ENCODE measurements at places on chromosomes 13 and 19.

DNA sequence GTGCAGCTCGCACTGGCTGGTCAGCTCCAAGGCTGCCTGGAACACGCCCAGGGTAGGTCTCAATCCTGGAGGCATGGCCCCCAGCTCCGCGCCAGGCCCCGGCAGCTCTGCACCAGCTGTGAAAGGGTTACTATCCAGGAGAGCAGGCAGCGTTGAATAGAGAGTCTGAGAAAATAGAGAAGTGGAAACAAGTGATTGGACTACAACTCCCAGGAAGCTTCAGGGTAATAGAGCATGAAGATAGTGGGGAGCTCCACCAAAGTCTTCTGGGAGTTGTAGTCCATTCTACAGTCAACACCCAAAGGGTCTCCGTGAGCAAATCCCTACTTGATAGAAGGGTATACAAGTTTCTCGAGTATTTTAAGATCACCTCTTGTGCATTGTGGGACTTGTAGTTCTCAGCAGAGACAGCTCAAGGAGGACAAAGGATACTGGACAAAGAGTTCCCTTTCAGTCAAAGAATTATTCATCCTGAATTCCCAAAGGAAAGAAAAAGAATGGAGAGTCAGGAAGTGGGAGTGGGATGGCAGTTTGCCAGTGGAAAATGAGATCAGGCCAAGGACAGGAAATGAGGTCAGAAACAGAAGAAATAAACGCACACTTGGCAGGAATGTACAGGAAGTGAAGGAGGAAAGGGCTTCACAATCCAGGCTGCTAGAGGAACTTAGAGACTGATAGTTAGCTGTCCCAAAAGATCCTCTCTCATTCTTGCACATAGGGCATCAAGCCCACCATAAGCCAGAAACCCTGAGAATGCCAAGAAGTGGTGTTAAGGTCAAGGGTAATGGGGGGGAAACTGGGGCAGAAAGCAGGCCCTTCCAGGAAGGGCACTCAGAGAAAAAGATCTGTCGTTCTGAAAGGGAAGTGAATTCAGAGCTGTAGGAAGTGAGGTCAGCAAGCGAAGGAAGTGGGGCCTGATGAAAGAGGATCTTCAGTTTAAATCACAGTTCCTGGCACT lies 5.5 kb upstream of the MAMSTR start:
- peak; percentile 77 for DNase-seq

GRCh38 chr19:37977992-37978391 lies 71.0 kb downstream of the SIPA1L3 start:
- DNase-seq: no peak

DNA sequence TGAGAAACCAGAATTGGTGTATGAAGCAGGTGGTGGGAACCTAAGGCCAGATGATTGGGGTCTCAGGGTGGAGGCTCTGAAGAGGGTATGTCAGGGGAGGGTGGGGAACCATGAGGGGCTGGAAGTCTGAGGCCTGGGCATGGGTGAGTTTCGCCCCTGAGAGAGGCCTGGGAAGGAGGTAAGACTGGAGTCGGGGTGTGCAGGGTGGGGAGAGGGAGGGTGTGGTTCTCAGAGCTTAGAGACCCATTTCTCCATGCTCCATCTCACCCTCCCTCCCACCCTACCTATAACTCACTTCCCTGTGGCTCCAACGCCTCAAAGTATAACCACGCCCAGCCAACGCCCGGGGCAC lies 1.0 kb upstream of the KLHL26 start:
- DNase-seq: no peak

DNA sequence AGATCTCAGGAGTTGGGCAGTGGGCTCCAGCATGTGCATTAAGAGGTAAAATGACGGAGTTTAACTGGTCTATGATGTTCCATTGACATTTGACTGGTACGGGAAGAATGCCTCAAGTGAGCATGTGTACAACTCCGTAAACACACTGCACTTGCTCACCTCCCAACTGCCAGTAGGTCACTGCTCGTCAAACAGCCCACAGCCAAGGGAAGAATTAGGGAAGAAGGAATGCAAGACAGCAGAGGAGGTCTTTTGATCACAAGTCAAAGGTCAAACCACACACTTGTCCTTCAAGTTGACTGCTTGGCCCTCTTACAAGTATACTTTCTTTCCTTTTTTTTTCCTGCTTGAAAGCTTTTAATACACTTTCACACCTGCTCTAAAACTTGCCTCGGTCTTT lies 236.7 kb downstream of the B3GLCT start:
- no peak for DNase-seq

- peak; percentile 81 for DNase-seq
Observed at GRCh38 chr13:46160471-46161066, 21.4 kb downstream of the LCP1 start.

- DNase-seq: no peak
Observed at GRCh38 chr19:46722004-46722380, 5.1 kb upstream of the PRKD2 start.

GRCh38 chr13:90763476-90764150 lies 583.9 kb upstream of the MIR17HG start:
- DNase-seq: no peak

GRCh38 chr13:113080901-113081521 lies 24.6 kb upstream of the F7 start:
- no peak for DNase-seq

GRCh38 chr13:99172951-99173350 lies 27.7 kb upstream of the UBAC2 start:
- DNase-seq: no peak

DNA sequence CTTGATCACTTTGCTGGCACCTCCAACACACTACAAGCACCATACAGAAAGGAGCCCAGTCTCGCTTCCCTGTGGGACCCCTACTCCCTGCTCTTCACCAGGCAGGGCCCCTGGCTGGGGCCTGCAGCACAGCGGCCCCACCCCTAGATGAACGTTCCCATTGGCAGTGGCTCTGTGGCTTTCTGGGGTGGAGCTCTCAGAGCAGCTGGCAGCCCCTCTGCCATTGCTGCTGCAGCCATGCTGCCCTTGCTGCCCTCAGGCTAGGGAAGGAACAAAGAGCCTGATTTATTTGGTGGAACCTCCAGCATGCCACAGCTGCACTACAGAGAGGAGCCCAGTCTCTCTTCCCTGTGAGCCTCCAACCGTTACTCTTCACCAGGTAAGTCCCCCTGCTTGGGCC lies 5.8 kb downstream of the SIGLEC6 start:
- DNase-seq: no peak

DNA sequence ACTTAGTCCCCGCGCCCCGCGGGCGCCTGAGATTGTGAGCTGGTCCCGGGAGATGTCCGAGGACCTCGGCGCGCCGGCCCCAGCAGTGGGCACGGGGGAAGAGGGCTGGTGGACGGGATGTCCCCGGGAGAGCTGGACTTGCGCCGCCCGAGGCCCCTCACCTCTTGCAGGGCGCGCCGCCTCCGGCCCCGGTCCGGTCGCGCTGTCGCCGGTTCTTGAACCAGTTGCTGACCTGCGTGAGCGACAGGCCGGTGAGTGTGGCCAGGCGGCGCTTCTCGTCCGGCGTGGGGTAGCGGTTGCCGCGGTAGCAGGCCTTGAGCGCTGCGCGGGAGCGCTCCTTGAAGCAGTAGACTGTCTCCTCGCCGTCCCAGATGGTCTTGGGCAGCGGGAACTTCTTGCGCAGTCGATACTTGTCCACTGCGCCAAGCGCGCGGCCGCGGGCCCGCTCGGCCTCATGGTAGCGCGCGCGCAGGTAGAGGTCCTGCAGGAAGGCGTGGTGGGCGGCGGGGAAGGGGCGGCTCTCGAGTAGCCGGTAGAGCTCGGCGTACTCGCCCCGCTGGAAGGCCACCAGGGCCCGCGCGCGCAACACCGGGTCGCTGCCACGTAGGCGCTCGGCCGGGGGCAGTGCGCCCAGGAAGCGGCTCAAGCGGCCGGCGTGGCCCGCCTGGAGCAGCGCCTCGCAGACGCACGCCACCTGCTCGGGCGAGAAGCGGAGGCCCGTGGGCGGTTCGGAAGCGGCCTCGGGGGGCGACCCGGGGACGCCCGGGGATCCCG lies 984 bp downstream of the SIX5 start:
- peak; percentile 80 for DNase-seq

DNA sequence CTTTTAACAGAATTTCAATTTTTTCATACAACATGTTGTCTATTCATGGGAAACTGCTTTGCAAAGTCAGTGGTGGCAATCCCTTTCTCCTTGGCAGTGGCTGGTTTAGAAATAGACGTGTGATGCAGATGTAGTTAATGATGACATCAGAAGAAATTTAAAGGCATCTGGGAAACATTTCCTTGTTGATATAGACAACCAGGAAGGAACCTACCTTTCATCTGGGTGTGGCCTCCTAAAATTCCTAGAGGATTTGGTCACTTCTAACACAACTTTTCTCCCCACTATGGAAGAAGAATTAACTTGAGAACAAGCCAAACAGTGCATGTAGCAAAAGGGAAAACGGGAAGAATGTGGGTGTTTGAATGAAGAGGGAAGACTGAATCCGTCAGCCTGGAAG lies 102.8 kb downstream of the EFNB2 start:
- peak; percentile 43 for DNase-seq

GRCh38 chr13:112545856-112546255 lies 42.1 kb downstream of the TUBGCP3 start:
- no peak for DNase-seq

DNA sequence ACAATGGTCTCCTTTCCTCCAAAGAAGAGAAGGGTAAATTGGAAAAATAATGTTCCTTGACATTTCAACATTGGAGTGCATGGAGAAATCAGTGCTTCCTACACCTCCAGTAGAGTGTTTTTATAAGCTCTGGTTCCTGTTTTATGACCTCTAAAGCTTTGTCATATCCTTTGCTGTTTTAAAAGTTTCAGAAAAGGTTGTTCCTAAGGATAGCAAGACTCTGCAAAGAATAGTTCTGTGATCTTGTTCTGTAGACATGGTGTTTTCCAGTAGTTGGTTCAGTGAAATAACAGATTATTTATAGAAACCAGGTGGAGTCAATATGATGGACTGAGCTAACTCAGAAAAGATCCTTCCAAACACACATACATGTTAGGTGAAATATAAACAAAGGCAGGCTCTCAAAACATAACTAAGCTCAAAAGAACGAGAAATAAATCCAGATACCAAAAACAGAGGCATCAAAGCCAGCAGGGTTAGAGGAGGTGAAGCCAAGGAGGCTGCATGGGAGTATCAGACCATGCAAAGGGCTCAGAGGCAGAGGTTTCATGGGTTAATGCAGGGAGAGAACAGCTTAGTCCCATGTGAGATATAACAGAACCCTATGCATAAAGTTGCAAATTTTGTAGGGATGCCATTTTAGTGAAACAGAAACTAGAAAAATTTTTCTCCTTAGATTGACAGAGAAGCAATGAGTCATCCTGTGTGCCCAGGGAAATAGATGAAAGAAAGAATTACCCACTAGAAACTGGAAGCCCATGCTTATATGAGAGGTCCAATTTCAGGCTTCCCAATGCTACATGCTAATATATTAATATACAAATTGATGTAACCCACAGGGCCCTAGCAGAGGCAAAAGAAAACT lies 44.3 kb downstream of the SHISA2 start:
- DNase-seq: no peak

- no peak for DNase-seq
Observed at GRCh38 chr19:39130337-39131254, 5.0 kb downstream of the PAK4 start.

- peak; percentile 55 for DNase-seq
Observed at GRCh38 chr19:679418-680286, 3.5 kb downstream of the FSTL3 start.

DNA sequence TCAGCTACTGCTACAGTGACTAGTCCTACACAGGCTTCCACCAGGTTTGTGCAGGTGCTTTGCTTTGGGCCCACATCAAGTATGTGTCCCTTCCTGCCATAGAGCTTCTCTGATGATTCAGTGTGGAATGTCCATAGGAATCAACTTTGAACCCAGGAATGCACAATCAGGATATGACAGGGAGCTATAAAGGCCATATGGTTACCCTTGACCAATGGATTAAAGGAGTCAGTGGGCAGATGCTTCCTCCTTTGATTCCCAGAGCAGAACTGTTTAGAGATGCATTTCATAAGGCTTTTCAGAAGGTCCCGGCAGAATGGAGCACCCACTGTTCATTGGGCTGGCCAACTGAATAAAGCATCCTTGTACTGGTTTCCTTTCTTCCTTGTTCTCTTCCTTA lies 145.2 kb upstream of the WASF3 start:
- no peak for DNase-seq

DNA sequence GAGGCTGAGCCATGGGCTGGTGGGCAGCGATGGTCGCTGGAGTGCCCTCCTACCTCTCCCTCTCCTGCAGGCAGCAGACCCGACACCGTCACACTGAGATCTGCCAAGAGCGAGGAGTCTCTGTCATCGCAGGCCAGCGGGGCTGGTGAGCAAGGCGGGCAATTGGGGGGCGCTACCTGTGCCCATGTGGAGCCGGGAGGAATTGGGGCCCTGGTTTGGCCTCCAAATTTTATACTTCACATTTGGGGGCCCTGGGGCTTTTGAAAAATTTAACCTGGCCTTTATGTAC lies 9.9 kb downstream of the ARHGAP33 start:
- no peak for DNase-seq

DNA sequence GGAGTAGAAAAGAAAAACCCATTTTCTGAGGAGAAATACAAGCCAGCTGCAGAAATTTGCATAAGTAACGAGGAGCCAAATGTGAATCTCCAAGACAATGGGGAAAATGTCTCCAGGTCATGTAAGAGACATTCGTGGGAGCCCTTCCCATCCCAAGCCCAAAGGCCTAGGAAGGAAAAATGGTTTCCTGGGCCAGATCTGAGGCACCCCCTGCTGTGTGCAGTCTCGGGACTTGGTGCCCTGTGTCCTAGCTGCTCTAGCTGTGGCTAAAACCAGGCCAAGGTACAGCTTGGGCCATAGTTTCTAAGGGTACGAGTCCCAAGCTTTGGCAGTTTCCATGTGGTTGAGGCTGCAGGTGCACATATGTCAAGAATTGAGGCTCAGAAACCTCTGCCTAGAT lies 444.9 kb downstream of the PCDH20 start:
- peak; percentile 11 for DNase-seq

DNA sequence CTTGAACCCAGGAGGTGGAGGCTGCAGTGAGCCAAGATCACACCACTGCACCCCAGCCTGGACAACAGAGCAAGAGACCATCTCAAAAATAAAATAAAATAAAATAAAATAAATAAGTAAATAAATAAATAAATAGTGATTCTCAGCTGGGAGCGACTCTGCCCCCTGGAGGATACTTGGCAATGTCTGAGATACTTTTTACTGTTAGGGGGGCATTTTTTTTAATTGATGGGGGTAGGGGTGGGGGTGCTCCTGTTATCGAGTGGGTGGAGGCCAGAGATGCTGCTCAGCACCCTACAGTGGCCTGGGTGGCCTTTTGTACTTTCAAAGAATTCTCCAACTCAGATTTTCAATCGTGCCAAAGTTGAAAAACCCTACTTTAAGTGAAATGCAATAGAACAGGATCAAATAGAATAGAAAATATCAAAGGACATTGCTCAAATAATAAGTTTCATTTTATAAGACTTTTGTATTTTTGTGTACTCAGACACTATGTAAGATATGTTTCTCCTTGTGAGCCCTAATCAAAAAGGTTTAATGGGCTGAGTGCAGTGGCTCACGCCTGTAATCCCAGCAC lies 7.1 kb upstream of the CLPP start:
- DNase-seq: no peak

DNA sequence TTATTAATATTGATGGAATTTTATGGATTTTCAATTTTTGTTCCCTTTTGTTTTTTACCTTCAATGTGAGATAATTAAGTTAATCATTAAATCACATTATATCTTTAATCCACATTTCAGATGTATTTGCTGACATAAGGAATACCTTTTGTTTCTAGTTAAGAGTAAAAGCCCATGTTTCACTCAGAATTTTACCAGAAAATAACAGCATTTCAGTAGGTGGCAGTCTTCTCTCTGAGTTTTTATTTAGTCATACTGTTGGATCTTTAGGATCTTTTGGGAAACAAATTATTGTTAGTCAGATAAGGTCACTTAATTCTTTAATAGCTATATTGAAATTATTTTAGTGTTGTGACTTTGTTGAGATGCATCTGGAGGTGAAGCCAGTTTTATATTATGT lies 67.9 kb downstream of the NDFIP2 start:
- peak; percentile 18 for DNase-seq

GRCh38 chr19:1997353-1998233 lies 17.9 kb downstream of the BTBD2 start:
- no peak for DNase-seq

Measured in mesendoderm (in vitro differentiated cells).